ENCODE measurements at places on chromosomes 11 and 22.

GRCh38 chr22:49331878-49332277, 495.8 kb downstream of the BRD1 start:
- peak; percentile 3 for DNase-seq

- DNase-seq, result no peak
Measured at GRCh38 chr11:74269161-74269811, 42.2 kb downstream of the P4HA3 start.

GRCh38 chr11:19842505-19842904, 129.9 kb downstream of the NAV2 start:
- no peak for DNase-seq

DNA sequence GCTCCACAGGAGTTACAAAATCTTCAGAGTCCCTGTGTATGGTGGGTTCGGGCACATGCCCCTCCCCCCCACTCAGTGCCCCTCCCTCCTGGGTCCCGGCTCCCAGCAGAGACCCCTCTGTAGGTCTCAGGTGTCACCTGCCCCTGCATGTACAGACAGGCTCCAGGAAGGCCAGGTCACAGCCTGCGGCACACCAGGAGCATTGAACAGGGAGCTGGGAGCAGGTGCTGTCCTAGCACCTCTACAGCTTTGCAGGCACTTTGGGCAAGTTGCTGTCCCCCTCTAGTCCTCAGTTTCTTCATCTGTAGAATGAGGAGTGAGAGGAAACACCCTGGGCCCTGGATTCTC, 80.1 kb upstream of the RTL6 start:
- DNase-seq, result no peak

DNA sequence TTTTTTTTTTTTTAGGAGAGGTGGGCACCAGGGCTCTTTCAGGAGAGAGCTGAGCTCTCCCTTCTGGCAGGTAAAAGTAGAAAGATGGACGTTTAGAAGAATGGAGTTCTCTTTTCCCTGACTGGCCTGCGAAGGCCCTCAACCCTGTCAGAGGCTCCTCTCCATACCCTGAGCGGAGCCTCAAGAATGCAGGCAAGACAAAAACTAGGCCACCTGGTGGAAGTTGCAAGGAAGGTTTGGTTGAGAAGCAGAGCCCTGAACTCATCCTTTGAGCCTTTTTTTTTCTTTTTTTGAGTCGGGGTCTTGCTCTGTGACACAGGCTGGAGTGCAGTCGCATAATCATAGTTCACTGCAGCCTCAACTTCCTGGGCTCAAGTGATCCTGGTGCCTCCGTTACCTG, 1.4 kb downstream of the OTOG start:
- DNase-seq, result no peak

All from transverse colon (tissue), 4 donors.